ENCODE measurements at places on chromosomes 3 and 15.

DNA sequence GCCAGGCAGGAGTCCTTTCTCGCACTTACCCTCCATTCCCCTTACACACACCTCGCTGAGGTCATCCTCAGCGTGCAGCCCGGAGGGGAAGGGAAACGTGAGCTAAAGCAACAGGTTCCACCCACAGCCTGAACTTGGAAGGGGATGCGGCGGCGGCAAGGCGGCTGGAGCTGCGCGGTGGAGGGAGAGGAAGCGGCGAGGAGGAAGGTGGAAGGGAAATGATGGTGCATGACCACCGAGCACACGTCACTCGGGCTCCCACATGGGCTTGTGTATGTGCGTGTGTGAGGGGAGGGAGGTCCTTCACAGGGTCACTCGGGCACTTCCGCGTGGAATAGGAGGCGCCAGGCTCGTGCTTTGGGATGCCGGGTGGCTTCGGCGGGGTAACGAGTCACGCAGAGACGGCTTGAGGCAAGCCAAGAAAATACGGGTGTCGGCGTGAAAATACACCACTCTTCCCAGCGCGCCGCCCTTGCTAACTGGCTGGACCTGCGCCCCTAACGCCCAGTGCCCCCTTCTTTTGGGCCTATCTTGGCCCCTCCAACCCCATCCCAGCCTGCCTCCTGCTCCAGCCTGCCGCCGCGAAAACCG lies 225.5 kb upstream of the IL12A start:
- no peak for DNase-seq

- DNase-seq, result no peak
These were observed 63.6 kb upstream of the BOC start for GRCh38 chr3:113147681-113148261.

GRCh38 chr3:151216641-151217607 lies 13.9 kb upstream of the GPR171 start:
- DNase-seq, result no peak

DNA sequence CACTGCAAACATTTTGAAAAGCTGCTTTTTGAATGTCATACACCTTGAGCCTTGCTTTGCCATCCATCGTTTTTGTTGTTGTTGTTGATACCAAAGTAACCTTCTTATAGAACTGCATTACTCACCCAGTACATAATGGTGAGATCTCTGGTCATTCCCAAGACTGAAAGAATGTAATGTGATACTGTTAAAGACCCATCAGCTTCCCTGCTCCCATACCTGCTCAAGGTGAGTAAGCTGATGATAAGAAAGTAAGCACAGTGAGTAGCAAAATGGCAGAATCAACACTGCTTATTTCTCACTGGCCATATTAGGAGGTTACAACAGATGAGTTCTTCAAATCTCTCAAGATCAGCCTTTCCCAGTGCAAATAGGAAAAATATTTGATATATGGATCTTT lies 89.8 kb downstream of the CADPS start:
- no peak for DNase-seq

DNA sequence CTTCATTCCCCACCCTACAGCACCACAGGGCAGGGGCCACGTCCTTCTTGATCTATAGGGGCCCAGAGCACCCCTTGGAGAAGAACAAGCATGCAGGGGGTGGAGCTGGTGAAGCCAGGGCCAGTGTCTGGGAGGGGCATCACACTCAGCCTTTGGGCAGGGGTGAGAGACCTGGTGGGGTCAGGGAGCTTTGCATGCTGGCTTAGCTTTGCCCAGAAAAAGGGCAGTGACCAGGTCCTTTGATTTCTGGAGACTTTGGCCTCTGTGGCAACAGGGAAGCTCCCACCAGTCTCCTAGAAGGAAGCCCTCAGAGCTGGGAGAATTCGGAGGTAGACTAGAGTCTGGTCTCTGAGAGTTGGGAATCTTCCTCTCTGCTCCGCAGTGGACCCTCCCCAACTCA lies 990 bp downstream of the ITIH4 start:
- DNase-seq, result no peak

GRCh38 chr3:72232777-72233176 lies 447.8 kb upstream of the PROK2 start:
- no peak for DNase-seq

DNA sequence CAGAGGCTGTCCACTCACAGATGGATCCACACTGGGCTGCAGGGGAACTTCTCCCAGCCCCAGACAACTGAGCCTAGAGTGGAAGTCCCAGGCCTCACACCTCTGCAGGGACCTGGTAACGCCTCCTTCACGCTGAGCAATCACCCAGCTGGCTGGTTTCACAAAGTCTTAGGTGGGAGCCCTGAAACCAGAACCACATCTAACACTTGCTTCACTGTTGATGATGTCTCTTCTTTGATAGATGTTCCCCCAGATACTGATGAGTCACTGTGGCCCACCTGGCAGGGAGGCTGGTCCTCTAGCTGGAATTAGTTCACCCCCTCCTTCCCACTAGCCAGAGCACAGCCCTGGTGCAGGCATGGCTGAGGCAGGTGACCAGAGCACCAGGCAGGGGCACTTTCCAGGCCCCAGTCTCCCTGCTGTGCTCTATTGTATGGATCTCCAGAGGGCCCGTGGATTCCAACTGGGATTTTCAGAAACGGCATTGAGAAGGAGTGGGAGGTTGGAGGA lies 33.5 kb downstream of the MYL3 start:
- no peak for DNase-seq

GRCh38 chr3:187999821-188000220 lies 154.1 kb upstream of the LPP start:
- no peak for DNase-seq

- no peak for DNase-seq
These were observed 873 bp downstream of the CAPN7 start for GRCh38 chr3:15206662-15207576.

DNA sequence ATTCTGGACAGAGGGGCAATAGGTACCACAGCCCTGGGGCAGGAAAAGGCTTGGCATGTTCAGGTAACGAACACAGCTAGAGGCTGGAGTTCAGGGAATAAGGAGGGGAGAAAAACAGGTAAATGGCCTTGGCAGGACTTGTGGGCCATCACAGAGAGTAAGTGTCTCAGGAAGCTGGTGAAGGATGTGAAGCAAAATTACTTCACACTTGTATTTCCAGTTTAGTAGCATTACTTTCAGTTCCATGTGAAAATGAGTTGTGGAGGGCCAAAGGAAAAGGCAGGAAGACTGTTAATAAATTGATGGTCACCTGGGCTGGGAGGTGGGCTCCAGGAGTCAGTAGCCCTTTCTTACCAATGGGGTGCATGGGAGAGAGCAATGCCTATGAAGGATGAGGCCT lies 25.6 kb downstream of the TRIM42 start:
- no peak for DNase-seq

- DNase-seq, result no peak
These were observed 74.8 kb downstream of the GABRG3 start for GRCh38 chr15:27045796-27046195.

- no peak for DNase-seq
These were observed 5.7 kb downstream of the ESYT3 start for GRCh38 chr3:138440121-138440521.

DNA sequence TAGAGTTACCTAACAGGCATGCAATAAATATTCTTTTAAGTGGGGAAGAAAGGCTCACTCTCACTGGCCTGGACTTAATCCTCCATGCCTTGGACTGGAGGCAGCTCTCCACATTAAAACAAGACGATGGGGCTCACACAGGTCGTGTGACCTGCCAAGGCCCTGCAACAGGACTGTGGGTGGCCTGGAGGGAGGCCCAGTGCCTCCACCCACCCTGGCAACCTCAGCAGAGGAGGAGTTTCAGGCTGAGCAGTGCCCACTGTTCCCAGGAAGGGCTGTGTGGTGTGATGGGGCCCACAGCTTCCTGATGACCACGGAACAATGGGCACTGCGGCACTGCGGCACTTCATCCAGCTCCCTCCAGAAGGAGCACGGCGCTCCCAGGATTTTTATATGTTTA lies 5.5 kb downstream of the UROC1 start:
- DNase-seq, result no peak

DNA sequence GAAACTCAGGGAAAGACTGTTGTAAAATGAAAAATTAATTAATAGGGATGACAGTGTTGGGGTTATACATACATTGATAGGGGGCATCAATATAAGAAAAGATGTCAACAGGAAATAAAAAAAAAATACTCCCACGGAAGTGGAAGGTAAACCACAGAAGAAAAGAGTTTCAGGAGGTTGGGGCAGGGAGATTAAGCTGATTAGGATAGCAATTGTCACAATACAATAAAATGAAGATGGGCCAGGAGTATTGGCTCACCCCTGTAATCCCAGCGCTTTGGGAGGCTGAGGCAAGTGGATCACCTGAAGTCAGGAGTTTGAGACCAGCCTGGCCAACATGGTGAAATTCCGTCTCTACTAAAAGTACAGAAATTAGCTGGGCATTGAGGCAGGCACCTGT lies 536.1 kb downstream of the AGBL1 start:
- no peak for DNase-seq

GRCh38 chr3:10365791-10366190 lies 44.9 kb upstream of the SEC13 start:
- DNase-seq, result no peak

- DNase-seq, result no peak
These were observed 83.8 kb downstream of the MBNL1 start for GRCh38 chr3:152352554-152352953.

DNA sequence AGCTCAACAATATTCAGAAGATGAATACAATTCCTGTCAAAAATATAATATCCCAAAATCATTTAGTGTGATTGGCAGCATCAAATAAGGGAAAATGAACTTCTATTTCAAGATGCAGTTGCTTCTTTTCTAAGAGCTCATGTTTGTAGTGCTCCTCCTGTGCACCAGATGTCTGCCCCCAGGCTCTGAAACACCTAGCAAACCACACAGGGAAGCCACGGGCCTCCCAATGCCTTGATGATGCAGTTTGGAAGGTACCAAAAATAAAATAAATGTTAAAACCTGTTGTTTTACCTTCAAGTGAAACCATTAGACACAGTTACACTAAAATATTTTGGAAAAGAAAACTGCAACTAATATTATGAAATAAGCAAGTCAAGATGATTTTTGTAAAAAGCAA lies 22.2 kb downstream of the CFAP20DC start:
- no peak for DNase-seq

DNA sequence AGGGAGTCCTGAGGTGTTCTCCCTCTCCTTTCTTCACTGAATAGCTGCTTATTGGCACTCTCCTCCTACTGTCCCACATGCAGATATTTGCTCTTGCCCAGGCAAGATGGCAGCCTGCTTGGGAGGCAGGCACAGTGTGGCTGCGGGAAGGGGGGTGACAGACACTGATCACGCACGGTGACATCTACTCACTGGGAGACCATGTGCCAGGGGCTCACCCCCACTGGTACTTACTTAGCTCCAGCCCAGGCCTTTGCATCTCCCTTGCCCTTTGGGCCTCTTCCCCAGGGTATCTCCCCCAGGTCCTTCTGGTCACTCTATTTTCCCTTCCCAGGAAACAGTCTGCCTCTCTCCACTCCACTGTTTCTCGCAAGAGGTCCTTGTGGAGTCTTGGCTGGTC lies 6.4 kb downstream of the PLA2G4E start:
- no peak for DNase-seq

DNA sequence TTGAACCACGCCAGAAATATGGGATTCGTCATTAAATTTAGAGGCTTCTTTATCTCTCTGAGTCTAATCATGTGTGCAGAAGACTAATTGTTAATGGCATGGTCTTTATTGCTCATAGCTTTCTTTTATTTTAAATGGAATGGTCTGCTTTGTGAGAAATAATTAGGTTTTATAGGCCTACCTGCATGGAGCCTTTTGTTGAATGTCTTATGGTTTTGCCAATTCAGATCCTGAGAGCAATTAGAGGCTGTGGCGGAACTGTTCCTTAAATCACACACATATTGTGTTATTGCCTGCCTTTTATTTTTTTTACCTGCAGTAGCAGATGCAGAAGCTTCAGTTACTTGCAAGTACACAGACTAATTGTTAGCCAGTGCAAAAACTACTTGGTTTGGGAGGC lies 306.2 kb downstream of the NLGN1 start:
- no peak for DNase-seq

- no peak for DNase-seq
These were observed 43.4 kb downstream of the SLC6A1 start for GRCh38 chr3:11035757-11036505.

GRCh38 chr3:56131974-56132590 lies 336.2 kb downstream of the ERC2 start:
- no peak for DNase-seq

DNA sequence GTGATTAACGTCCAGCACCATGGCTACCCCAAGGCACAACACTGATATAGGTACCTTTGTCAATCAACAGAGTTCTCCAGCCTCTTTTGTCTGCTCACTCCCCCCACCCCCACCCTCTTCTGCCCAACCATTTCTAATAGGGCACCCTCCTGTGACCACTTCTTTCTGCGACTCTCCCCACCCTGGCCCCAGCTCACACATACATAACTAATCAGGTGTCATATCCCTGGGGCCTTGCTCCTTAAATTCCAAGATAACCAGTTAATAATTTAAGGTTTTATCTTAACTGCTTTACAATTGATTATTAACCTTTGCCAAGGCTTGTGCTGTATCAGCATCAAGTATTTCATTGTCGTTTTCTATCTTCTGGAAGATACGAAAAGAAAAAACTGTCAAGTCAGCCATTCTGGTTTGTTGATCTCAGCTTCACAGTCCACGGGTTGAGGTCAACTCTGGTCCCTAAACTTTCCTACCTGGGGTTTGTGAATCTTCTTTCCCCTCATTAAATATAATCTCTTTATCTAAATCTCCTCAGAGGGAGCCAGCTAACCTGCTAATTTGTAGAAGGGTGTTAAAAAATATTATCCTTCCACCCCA lies 27.3 kb upstream of the SLC28A2 start:
- DNase-seq, result no peak

GRCh38 chr3:21752749-21753347 lies 1.8 kb upstream of the ZNF385D start:
- no peak for DNase-seq

GRCh38 chr3:171185959-171186358 lies 159.4 kb upstream of the SLC2A2 start:
- no peak for DNase-seq

GRCh38 chr3:111333642-111334041 lies 208.4 kb upstream of the CD96 start:
- no peak for DNase-seq

DNA sequence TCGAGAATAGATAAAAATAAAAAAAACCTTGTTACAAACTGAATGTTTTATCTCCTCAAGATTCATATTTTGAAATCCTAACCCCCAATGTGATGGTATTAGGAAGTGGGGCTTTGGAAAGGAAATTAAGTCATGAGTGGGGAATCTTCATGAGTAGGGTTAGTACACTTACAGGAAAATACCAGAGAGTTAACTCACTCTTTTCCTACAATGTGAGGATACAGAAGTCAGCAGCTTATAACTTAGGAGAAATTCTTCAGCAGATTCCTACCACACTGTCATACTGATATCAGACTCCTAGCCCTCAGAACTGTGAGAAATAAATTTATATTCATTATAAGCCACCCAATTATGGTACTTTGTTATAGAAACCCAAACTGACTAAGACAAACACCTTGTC lies 453.1 kb downstream of the GBE1 start:
- no peak for DNase-seq

DNA sequence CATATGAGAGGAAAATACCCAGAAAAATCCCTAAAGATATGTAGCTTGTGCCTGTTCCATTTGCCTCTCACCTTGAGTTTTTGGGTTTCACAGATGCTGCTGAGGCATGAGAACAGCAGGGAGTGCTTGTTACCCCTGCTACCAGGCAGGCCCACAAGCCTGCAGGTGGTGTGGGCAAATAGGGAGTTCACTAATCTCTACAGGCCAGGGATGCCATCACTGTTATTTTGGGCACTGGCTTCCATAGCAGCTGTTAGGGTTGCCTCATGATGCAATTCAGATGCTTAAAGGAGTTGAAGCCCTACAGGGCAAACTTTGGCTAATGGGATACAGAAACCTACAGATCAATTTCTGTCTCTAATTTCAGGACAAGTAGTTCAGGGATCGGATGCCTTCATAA lies 873.5 kb downstream of the OTOL1 start:
- no peak for DNase-seq
